ENCODE measurements at places on chromosomes 13 and 19. TPM values are rescaled to one million over a fixed set of nuclear protein-coding genes. Genes with fewer than 3 reads are reported as not detected.

GRCh38 chr13:25922376-25922775 is 129.4 kb downstream of the SHISA2 start:
- no peak for DNase-seq

DNA sequence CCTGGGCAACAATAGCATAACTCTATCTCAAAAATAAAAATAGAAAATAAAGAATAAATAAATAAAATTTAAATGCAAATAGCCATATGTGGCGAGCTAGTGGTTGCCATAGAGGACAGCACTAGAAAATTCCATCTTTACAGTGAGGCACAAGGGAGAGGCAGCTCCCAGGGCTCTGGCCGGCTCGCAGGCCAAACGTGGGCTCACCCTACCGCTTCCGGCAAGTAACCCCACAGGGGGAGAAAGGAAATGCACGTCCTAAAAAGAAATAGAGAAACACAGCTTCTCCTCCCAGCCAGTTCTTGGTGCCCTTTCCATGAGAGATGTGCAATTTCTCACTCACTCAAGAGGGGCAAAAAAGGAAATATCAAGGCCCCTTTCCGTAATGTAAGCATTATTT is 12.4 kb upstream of the GRWD1 start:
- DNase-seq, result no peak

GRCh38 chr19:1513499-1514294 is 878 bp upstream of the ADAMTSL5 start:
- no peak for DNase-seq

GRCh38 chr13:32246468-32246867 is 68.7 kb downstream of the ZAR1L start:
- DNase-seq, result peak; percentile 24

The ZNF90 gene
- 5.1 TPM for polyA plus RNA-seq

The ETV2 gene
- polyA plus RNA-seq, result 3.4 TPM

The CNN1 gene
- 43.0 TPM for polyA plus RNA-seq

Measured in hindlimb muscle (tissue), 1 donor.